PC-9 (cell line): ENCODE measurements at places on chromosomes 12 and 14.

DNA sequence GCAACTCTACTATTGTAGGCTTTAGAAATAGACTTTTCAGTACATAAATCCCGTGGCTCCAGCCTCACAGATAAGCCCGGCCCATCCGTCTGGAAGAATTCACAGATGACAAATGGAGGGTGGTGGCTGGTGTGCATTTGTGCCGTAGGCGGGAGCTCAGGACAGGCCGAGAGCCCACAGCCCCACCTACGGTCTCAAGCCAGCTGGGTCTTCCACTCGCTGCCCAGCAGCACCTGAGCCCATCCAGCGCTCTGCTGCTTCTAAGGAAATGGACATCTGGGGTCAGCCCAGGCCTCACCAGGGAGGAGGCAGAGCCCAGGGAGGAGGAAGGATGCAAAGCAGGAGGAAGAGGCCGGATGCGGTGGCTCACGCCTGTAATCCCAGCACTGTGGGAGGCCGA, 72.8 kb downstream of the KIF26A start:
- no peak for DNase-seq

DNA sequence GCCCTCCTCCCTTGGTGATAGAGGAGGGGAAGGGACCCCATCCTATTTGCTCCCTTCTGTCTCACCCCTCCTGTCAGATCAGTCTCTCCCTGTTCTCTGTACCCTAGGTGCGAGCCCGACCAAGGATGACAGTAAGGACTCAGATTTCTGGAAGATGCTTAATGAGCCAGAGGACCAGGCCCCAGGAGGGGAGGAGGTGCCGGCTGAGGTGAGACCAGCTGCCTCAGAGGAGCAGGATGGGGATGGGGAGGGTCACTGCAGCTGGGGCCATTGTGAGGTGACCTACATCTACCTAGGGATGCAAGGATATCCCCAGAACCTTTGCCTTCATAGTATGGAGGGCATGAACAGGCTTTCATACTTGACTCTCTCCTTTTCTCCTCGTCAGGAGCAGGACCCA, 22.2 kb downstream of the AGAP2 start:
- DNase-seq, result no peak

- no peak for DNase-seq
Measured at GRCh38 chr12:67578976-67579661, 69.4 kb upstream of the DYRK2 start.

DNA sequence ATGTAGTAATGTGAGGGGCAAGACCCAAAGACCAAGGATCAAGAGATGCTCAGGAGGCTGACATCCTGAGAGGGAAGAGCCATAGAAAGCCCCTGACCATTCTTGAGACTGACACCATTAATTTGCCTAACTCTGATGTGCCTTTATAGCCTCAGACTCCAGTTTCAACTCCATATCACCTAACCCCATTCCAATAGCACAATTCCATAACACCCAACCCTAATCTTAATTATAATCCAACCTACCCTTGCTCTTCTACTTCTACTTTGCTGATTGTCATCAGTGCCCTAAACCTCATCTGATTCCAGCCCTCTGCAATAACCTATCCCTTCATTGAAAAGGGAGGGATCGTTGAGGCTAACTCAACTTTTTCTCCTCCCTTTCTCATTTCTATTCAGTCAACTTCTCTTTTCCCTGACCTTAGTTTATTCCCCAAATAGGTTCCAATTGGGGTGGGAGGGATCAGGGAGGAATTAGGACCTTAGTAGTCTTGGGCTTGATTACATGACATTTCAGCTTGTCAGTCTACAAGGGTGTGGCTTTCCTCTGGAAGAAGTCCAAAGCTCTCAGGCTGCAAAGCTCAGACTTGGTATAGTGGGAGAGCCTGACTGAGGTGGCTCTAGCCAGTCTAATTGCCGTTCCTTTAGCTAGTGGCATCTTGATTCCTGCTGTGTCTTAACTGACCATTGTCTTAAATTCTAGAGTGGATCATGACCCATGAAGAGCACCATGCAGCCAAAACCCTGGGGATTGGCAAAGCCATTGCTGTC, 3.1 kb downstream of the PFKM start:
- DNase-seq, result no peak

DNA sequence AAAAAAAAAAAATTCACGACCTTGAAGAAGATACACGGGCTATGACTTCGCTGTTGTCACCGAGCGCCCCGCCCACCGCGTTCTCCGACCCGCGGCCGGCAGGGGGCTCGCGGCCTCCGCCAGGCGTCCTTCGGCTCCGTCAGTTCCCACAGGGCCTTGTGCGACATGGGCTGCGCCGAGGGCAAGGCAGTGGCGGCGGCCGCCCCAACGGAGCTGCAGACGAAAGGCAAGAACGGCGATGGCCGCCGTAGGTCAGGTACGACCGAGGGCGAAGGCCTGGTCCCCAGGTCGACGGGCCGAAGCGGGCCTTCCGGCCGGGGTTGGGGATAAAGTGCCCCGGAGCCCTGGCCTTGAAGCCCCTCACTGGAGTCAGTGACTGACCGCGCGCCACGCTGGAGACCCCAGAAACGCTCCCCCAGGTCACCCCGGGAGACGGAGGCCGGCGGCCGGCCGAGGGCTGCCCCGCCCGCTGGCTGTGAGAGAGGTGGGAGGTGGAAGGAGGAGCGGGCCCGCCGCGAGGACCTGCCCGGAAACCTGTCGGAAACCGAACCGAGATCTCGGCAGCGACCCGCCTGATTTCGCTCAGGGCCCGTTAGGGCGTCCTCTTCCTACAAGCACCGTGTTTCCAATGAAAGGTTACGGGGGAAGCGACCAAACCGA, at the start of gene TXNRD1:
Gene TXNRD1, plus strand, starts transcription at position 142 of the 660 bp plus-strand sequence. Its CDS starts 24 bp downstream, at position 166.
- peak; percentile 79 for DNase-seq

DNA sequence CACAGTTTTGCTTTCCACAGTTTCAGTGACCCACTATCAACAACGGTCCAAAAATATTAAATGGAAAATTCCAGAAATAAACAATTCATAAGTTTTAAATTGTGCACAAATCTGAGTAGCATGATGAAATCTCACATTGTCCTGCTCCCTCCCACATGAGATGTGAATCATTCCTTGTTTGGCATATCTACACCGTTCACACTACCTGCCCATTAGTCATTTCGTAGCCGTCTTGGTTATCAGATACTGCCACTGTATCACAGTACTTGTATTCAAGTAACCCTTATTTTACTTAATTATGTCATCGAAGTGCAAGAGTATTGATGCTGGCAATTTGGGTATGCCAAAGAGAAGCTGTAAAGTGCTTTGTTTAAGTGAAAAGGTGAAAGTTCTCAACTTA, 145.3 kb downstream of the SLC5A8 start:
- DNase-seq, result no peak

DNA sequence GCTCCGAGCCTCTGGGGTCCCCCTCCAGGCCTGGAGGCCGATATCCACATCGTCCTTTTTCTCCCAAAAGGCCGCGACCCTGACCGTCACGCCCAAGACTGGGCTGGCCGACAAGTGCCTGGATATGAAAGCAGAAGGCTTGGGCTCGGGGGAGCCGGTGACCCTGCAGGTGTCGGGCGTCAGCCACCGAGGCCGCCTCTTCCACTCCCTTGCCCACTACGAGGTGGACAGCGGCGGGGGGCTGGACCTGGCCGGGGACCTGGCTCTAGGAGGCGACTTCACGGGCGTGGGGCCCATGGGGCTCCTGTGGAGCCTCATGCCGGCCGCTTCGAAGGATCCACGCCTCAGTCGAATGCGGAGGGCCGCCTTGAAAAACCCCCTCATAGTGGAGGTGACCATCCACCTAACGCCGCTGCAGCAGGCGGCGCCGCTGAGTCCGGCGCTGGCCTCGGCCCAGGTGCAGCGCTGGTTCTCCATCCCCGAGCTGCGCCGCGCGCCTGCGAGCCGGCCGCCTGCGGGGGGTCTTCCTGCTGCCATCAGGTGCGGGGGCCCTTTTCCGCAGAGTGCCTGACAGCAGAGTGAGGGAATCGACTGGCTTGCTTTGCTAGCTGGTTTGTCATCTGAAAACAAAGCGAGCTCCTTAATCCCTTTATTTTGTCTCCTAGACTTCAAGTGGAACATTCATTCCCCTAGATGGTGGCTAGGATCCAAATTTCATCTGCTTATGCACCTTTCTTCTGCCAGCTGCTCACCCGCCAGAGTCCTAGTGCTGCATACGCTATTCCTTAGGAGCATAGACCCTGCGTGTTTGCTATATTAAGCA, 10.6 kb upstream of the DNAL1 start:
- peak; percentile 56 for DNase-seq

- no peak for DNase-seq
Measured at GRCh38 chr12:26271889-26272492, 76.6 kb downstream of the SSPN start.

DNA sequence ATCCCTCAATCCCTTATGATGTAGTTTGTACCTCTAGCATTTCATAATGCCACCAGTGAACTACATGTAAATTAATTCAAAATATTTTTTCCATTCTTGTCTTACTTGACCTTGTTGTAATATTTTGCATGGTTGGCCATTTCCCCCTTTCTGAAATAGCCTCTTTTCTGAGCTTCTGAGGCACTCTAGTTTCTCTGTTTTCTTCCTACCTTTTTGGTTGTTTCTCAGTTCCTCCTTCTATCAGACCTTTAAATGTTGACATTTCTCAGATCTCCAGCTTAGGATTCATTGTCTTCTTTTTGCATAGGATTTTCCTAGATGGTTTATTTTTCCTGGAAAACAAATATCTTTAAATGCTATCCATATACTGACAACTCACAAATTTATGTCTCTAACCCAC, 9.8 kb upstream of the RMST start:
- DNase-seq, result no peak

- DNase-seq, result peak; percentile 71
Measured at GRCh38 chr14:70692210-70692609, 50.5 kb downstream of the TTC9 start.

DNA sequence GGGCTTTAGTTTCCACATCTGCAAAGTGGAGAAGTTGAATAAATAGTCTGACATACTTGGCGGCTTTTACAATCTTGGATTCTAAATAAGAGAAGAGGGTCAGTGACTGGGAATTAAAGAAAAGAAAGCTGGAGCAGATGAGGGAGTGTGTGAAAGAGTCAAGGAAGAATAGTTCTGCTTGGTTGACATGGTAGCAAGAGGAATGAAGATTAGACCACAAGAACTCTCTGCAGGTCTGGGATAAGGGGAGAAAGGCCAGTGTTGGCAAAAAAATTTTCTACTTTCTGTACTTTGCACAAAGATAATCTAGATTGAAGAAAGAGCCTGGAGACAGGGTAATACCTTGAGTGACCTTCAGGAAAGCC, 5.9 kb downstream of the ITGB7 start:
- no peak for DNase-seq

GRCh38 chr12:32828120-32828519, 68.5 kb downstream of the PKP2 start:
- DNase-seq, result no peak

DNA sequence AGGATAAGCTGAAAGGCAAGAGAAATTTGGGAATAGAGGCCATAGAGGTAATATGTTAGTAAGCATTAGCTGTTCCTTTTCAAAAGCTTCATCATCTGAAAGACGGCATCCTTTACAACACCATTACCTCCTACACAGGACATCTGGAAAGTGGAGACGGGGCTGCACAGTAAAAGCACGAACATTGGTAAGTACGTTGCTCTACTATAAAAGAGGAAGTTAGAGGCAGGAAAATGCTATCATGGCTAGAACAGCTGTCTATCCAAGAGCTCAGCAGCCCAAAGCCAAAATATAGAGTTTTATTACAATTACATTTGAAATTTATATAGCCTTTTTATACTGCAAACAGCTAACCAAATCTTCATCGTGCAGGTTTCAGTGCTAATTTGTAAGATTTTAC, 172.3 kb upstream of the GRIP1 start:
- no peak for DNase-seq

DNA sequence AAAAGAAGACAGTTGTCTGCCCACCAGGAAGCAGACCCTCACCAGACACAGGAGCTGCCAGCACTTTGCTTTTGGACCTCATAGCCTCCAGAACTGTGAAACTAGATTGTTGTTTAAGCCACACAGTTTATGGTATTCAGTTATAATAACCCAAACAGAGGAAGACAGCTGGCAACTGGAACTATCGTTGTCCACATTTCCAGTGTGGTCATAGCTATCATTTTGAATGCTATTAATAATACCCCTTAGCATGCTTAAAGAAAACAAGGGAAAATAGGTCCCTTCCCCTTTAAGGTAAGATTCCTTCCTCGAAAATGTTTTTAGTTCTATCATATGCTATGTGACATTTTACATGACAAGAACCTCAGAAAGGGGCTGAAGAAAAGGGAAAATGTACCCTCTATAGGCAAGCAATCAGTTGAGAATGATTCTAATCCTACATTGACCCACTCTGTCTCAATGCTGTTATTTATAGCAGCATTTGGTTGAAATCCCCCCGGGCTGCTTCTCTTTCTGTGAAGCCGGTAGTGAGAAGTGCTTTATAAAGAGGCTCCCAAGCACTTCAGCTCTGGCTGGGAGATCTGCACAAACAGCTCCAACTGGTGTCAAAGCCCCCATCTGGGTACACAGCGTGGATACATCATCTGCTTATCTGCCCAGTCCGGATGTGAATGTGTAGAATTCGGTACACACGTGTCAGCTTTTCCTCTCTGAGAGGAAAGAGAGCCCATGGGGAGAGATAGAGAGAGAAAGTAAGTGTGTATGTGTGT, 221.2 kb upstream of the FLRT2 start:
- no peak for DNase-seq

GRCh38 chr12:21925296-21925913, 15.8 kb downstream of the ABCC9 start:
- DNase-seq, result no peak

DNA sequence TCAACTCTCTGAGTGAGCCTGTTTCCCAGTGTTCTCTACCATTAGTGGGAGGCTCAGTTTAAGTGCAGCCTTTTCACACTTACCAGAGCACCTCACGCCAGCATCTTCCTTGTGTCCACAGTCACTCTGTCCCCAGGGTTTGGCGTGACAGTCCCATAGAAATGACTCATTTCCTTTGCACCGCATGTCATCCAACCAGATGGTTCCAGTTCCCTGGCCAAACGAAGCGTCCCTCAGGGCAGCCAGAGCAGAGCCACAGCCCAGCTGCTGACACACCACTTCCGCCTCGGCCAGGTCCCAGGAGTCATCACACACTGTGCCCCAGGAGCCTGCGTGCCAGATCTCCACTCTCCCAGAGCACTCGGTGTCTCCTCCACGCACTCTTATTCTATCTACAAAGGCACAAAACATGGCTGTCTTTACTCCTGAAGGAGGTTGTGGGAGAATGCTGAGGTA, 65.4 kb downstream of the ACSM4 start:
- DNase-seq, result peak; percentile 72

DNA sequence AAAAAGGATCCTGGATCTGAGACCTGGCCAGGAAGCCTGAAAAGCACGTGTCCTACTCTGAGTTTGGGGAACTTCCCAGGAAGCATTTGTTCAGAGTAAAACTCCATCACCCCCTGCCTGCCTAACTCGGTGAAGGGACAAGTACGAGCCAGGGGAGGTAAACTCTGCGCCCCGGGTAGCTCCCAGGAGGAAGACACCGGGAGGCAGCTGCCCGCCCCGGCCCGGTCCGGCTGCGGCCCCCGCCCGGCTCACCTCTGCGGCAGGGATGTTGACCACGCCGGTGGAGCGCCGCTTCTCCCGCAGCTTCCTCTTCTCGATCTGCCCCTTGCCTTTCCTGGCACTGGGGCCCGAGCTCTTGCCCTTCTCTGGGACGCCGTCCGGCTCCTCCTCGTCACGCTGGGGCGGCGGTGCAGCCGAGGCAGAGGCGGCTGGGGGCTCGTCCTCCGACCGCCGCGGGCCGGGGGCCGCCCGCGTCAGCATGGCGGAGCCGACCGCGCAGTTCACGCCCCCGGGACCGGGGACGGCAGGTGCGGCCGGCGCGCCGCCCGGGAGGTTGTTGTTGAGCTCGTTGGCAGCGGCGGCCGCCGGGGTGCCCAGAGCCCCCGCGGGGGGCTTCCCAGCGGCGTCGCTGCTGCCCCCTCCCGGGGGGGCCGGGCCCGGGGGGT, 1.2 kb downstream of the PAWR start:
- DNase-seq, result peak; percentile 49

- DNase-seq, result no peak
Measured at GRCh38 chr14:79254069-79254775, 957.1 kb downstream of the DIO2 start.
